ENCODE measurements at places on chromosomes 1 and 21. TPM values are rescaled to one million over a fixed set of nuclear protein-coding genes. Genes with fewer than 3 reads are reported as not detected.

SOX13 gene
- total RNA-seq = 1.5 TPM

SFT2D2 gene
- 29.4 TPM for total RNA-seq

RNF186 gene
- total RNA-seq = not detected

- DNase-seq = no peak
Measured at GRCh38 chr1:44086692-44087474, 31.7 kb upstream of the KLF17 start.

- no peak for DNase-seq
Measured at GRCh38 chr21:43829575-43830119, 35.4 kb upstream of the AGPAT3 start.
